ENCODE measurements at places on chromosomes 4 and X.

- H3K4me3 ChIP-seq = no peak overlapping the region
- H3K27me3 ChIP-seq = no peaks in the 10 kb centered on the region
- no peaks in the 10 kb centered on the region for H3K4me1 ChIP-seq
- no peak overlapping the region for H3K27ac ChIP-seq
These were observed 15.4 kb upstream of the DOCK11 start for GRCh38 chrX:118480172-118480571.

- DNase-seq = no peak
- H3K36me3 ChIP-seq = no peaks in the 10 kb centered on the region
- no peaks in the 10 kb centered on the region for H3K27me3 ChIP-seq
- no peak overlapping the region for H3K27ac ChIP-seq
- no peaks in the 10 kb centered on the region for H3K4me1 ChIP-seq
- no peak overlapping the region for H3K4me3 ChIP-seq
These were observed 14.0 kb downstream of the TIMP1 start for GRCh38 chrX:47596256-47596655.

DNA sequence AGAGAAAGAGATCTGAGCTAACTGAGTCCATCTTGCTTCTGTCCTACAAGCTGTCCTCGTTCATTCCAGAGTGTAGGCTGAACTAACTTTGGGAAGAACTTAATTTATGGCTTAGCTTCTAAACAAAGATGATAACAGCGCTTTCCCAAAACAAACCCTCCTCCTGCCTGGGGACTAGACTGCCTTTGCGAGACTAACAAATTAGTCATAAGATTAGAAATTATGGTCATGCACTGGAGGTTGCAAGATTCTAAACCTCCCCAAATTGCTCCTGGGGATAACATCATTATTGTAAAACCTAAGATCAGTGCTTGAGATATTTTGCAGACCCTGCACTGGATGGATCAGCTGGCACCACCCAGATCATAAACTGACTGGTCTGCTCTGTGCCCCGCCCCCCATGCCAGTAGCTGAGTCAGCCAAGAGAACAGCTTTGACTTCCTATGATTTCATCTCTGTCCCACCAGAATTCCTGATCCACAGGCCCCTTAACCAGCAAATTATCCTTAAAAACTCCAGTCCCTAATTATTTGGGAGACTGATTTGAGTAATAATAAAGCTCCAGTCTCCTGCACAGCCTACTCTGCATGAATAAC, 883.3 kb downstream of the TRIML1 start:
- H3K27ac ChIP-seq = no peak overlapping the region
- H3K4me3 ChIP-seq = no peak overlapping the region
- no peak for DNase-seq
- H3K4me1 ChIP-seq = no peaks in the 10 kb centered on the region

GRCh38 chrX:17820100-17820499, 41.0 kb downstream of the RAI2 start:
- no peak overlapping the region for H3K27ac ChIP-seq
- DNase-seq = no peak
- H3K4me3 ChIP-seq = no peak overlapping the region
- no peaks in the 10 kb centered on the region for H3K36me3 ChIP-seq
- H3K27me3 ChIP-seq = no peaks in the 10 kb centered on the region

- no peak overlapping the region for H3K4me3 ChIP-seq
- no peak for DNase-seq
- H3K36me3 ChIP-seq = peaks cover 22% of the 10 kb centered on the region
- H3K27ac ChIP-seq = no peak overlapping the region
- H3K27me3 ChIP-seq = no peaks in the 10 kb centered on the region
- H3K4me1 ChIP-seq = no peaks in the 10 kb centered on the region
These were observed 24.9 kb upstream of the UVSSA start for GRCh38 chr4:1321946-1322650.

Data from liver (tissue), 10 donors.